ENCODE measurements at places on chromosomes 1 and 21.

GRCh38 chr1:189315035-189315901 lies 1162.4 kb downstream of the BRINP3 start:
- DNase-seq, result no peak

GRCh38 chr1:114008480-114008941 lies 29.2 kb downstream of the OLFML3 start:
- DNase-seq, result no peak

- DNase-seq, result no peak
These were observed 340.2 kb upstream of the NR5A2 start for GRCh38 chr1:199687321-199687720.

DNA sequence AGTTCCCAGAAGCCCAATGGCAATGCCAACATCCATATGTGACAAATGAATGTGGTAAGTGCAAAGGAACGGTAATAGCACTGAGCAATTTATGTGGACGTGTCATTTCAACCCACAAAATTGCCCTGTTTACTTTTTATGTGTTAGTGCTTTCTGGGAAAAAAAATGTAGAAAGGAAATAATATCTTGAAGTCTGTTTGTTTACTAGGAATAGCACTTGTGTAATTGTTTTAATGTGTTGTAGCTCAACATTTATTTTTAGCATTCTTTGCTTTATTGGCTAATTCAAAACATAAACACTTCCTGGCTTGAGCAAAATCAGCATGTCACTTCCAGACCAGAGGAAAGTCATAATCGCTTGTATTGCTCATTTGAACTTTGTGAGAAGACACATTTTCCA lies 224.8 kb upstream of the KCNK2 start:
- no peak for DNase-seq

GRCh38 chr1:215458104-215458503 lies 109.0 kb upstream of the KCTD3 start:
- DNase-seq, result no peak

- DNase-seq, result no peak
These were observed 521 bp upstream of the CDC7 start for GRCh38 chr1:91499904-91500755.

DNA sequence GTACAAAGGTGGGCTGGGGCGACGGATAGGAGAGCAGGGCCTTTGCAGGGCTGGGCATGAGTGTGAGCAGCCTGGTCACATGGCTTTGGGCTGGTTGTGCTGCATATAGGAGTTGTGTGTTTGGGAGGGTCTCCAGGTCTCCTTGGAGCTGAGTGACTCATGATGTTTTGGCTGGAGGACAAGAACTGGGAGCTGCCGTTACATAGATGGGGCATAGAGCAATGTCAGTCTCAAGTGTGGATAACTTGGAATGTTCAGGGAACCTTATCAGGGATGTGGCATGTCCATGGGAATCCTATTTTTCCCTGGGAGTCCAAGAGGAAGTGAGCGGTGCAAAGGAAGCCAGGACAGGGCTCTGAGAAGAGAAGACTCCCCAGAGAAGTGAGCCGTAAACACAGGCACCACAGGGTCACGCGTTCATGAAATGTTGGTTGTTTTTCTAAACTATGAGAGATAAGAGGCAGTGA lies 136.4 kb upstream of the KCNE2 start:
- DNase-seq, result no peak

Data from uterus (tissue), 4 donors.